Sigmoid colon (tissue), 7 donors: ENCODE measurements at places on chromosomes 3 and 15. TPM values are rescaled to one million over a fixed set of nuclear protein-coding genes. Genes with fewer than 3 reads are reported as not detected.

GRCh38 chr3:4355401-4356219 is 52.4 kb downstream of the SETMAR start:
- no peak overlapping the region for H3K4me3 ChIP-seq
- H3K4me1 ChIP-seq: no peaks in the 10 kb centered on the region
- peak overlapping the region; percentile 39 for H3K27ac ChIP-seq
- DNase-seq: no peak

DNA sequence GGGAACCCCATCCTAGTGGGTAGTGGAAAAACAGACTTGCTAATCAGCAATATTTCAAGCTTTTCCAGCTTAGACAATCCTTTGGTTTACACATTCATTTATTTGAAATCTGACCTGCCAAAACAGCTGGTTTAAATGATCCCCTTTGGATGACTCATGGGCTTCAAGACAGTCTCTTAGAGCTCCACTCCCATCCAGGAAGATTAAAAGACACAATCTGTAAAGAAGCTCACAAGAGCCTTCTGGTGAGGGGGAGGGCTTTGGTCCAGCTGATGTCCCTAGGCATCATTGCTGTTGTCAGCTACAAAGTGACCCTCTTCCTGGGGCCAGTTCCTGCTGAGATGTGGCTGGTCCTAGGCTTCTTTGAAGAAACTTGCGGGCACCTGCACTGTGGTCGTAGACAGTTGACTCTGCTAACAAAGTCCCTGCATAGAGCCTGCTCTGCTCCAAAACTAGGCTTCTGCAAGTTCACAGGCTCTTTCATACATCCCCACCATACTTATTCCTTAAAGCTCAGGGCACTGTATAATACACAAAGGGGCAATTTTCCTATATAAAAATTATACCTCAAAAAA is 73.7 kb downstream of the IGSF11 start:
- no peak for DNase-seq
- H3K27me3 ChIP-seq: no peaks in the 10 kb centered on the region
- H3K36me3 ChIP-seq: no peaks in the 10 kb centered on the region
- H3K4me1 ChIP-seq: no peaks in the 10 kb centered on the region
- no peak overlapping the region for H3K4me3 ChIP-seq

DNA sequence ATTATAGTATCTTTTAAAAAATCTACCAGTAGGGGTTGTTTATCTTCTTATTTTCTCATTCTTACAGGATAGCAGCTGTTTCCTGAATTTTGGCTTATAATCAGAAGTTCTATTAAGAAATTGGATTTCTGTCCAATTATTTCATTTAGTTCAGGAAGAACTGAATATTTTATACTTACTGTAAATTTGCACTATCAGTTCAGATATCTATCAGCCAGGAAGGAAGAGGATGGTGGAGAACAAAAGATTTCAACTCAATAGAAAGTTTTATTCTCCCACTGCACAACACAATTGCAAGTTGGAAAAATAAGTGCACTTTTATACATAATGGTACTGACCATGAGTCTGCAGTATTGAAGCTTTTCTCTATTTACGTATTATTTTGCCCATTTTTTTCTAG is 400.9 kb downstream of the PLOD2 start:
- H3K4me1 ChIP-seq: no peaks in the 10 kb centered on the region
- no peaks in the 10 kb centered on the region for H3K36me3 ChIP-seq
- H3K27me3 ChIP-seq: no peaks in the 10 kb centered on the region

DNA sequence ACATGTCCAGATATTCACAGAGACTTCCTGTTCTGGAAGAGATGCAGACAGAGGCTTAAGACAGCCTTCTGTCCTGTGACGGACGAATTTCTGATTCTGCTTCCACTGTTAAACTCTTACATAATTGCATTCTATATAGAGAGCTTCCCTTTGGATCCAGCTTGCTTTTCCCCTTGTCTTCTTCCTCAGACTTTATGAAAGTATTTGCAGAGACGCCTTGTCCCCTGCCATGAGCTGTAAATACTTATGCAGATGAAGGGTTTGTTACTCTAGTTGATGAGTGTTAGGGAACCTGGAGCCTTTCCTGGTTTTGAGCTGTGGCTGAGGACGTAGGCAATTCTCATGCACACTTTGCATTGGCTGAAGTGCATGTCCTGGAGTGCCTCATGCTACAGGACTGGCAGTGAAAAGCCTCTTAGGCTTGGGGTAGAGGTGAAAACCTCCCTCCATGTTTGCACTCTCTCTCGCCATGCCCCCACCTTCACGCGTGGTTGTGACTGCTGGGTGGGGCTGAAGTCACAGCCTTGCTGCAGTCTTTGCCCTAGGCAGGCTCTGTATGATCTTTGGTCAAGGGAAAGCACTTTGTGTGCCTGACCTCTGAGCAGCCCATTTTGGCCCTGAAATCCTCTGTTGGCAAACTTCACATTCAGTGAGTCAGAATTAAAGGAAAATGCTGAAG is 286.6 kb downstream of the PTPRG start:
- no peaks in the 10 kb centered on the region for H3K36me3 ChIP-seq
- H3K4me1 ChIP-seq: peaks cover 26% of the 10 kb centered on the region
- no peak overlapping the region for H3K4me3 ChIP-seq
- H3K27me3 ChIP-seq: no peaks in the 10 kb centered on the region

DNA sequence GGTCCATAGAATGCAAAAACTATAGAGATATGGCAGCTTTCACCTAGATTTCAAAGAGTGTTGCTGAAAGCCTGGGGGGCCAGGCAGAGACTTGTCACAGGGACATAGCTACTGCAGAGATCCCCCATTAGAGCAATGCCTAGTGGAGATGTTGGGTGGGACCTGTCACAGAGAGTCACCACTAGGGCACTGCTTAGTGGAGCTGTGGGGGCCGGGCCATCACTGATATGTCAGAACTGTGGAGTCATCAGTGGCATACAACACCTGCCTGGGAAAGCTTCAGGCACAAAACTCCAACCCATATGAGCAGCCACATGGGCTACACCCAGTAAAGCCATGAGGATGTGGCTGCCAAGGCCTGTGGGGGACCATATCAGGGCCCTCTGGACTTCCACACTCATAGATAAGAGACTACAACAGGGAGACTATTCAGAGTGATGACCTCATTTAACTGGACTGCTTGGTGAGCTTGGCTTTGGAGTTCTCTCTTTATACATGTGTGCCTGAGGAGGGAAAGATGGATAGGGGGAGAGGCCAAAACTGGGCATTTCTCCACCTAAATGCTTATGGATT is 176.3 kb downstream of the ZNF621 start:
- H3K36me3 ChIP-seq: no peaks in the 10 kb centered on the region
- no peaks in the 10 kb centered on the region for H3K4me1 ChIP-seq
- H3K4me3 ChIP-seq: no peak overlapping the region
- DNase-seq: no peak
- H3K27me3 ChIP-seq: no peaks in the 10 kb centered on the region

GRCh38 chr3:134153761-134154160 is 96.9 kb downstream of the RYK start:
- no peak overlapping the region for H3K4me3 ChIP-seq
- DNase-seq: no peak
- H3K4me1 ChIP-seq: peaks cover 9% of the 10 kb centered on the region
- H3K36me3 ChIP-seq: peaks cover 20% of the 10 kb centered on the region
- H3K27ac ChIP-seq: no peak overlapping the region

DNA sequence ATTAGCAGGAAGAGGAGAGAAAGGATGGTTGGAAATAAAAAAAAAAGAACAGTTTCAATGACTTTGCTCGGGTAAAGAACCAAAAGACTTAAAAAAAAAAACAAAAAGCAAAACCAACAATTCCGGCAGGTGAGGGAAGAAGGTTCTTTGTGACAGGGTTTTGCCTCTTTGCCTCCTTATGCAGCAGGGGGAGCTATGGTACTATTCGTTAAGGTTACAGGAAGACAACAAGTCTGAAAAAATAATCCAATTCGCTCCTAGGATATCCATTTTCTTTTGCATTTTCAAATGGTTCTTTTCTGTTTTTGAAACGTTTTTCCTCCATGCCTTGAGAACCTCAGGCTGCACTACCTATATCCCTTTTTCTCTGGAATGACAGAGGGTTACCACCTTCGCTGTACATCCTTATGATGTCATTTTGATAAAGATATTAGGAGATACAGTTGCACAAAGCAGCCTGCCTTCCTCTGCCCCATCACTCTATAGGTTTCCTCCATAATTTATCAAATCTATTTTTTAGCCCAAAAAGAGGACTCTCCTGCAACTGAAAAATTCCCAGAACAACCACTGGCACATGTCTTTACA is 55.0 kb downstream of the CFAP20DC start:
- H3K4me1 ChIP-seq: no peaks in the 10 kb centered on the region
- no peaks in the 10 kb centered on the region for H3K36me3 ChIP-seq
- H3K27me3 ChIP-seq: no peaks in the 10 kb centered on the region
- no peak overlapping the region for H3K4me3 ChIP-seq
- H3K27ac ChIP-seq: no peak overlapping the region
- DNase-seq: no peak

- no peaks in the 10 kb centered on the region for H3K4me1 ChIP-seq
- no peak for DNase-seq
- no peak overlapping the region for H3K27ac ChIP-seq
- no peaks in the 10 kb centered on the region for H3K27me3 ChIP-seq
- H3K36me3 ChIP-seq: no peaks in the 10 kb centered on the region
Observed at GRCh38 chr15:76986743-76987142, 8.2 kb upstream of the PSTPIP1 start.

- no peaks in the 10 kb centered on the region for H3K27me3 ChIP-seq
- H3K27ac ChIP-seq: peak overlapping the region; percentile 70
- DNase-seq: no peak
- no peak overlapping the region for H3K4me3 ChIP-seq
Observed at GRCh38 chr3:62161371-62161770, 212.0 kb downstream of the FEZF2 start.

DNA sequence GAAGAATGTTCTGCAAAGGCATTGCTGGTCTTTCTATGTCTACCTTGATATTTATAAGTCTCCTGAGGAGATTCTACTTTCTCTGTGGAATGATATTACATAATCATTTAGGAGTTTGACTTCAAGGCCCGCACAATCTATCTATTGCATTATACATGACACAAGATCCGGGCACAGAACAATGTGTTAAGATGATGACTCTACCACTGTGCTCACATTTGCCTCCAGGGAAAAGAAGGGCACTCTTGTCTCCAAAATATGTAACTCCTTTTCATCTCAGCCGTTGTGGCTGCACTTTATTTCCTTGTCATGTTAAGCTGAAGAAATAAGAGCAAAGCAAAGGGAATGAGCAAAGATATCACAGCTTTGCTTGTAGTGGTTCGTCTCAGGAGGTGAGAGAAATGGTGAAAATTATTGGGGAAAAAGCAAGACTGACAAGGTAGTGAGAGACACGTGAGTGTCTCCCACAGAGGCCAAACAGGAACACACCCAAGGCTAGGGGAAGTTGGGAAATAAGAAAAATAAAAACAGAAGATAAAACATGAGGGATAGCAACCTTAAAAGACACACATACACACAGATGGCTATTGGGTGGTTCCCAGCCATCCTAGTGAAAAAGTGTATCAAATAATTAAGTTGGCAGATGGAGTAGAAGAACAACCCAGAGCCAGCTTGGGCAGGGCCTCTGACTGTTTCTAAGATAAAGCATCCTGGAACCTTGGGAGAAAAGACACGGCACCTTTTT is 184.3 kb downstream of the P3H2 start:
- H3K36me3 ChIP-seq: no peaks in the 10 kb centered on the region
- H3K4me1 ChIP-seq: no peaks in the 10 kb centered on the region
- no peak overlapping the region for H3K27ac ChIP-seq

GRCh38 chr3:26437678-26438077 is 184.9 kb upstream of the LRRC3B start:
- DNase-seq: no peak
- H3K27me3 ChIP-seq: no peaks in the 10 kb centered on the region
- no peak overlapping the region for H3K27ac ChIP-seq
- H3K36me3 ChIP-seq: no peaks in the 10 kb centered on the region
- no peaks in the 10 kb centered on the region for H3K4me1 ChIP-seq

GRCh38 chr3:12465151-12465835 is 19.0 kb upstream of the TSEN2 start:
- DNase-seq: no peak
- no peaks in the 10 kb centered on the region for H3K36me3 ChIP-seq
- no peaks in the 10 kb centered on the region for H3K27me3 ChIP-seq
- H3K27ac ChIP-seq: no peak overlapping the region
- H3K4me1 ChIP-seq: no peaks in the 10 kb centered on the region

- H3K4me1 ChIP-seq: peaks cover 9% of the 10 kb centered on the region
- no peak for DNase-seq
- H3K36me3 ChIP-seq: no peaks in the 10 kb centered on the region
- H3K4me3 ChIP-seq: no peak overlapping the region
- H3K27ac ChIP-seq: no peak overlapping the region
Observed at GRCh38 chr3:18237251-18238005, 187.7 kb downstream of the SATB1 start.

DNA sequence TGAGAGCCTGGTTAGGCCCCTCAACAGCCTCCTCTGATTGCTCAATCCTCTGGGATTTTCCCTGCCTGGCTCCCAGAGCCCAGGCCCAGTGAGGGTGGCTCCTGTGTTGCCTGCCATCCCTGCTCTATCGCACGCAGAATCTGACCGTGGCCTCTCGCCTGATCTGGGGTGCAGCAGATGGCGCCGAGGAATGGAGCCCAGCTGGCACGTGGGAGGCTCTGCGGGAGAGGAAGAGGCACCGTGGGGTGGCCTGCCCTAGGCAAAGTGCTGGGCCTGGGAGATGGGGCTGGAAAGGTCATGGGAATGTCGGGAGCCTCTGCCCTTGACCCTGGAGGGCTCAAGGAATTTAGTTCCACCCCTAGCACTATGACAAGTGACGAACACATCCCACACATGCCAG is 10.3 kb downstream of the SV2B start:
- no peaks in the 10 kb centered on the region for H3K4me1 ChIP-seq
- DNase-seq: no peak
- no peak overlapping the region for H3K4me3 ChIP-seq
- H3K27me3 ChIP-seq: no peaks in the 10 kb centered on the region

- H3K36me3 ChIP-seq: no peaks in the 10 kb centered on the region
- H3K4me3 ChIP-seq: no peak overlapping the region
- DNase-seq: no peak
- no peak overlapping the region for H3K27ac ChIP-seq
- no peaks in the 10 kb centered on the region for H3K27me3 ChIP-seq
Observed at GRCh38 chr15:91224755-91225380, 124.8 kb downstream of the SV2B start.

Gene LSG1
- total RNA-seq: 29.1 TPM

Gene CRABP1
- total RNA-seq: 8.2 TPM

Gene ARRDC4
- total RNA-seq: 116 TPM

Gene CCDC39
- not detected for total RNA-seq

Gene CLRN1
- not detected for total RNA-seq

Gene ZPLD1
- 0.36 TPM for total RNA-seq

Gene TMEM207
- total RNA-seq: not detected
